ENCODE measurements at places on chromosomes 1 and 21.

DNA sequence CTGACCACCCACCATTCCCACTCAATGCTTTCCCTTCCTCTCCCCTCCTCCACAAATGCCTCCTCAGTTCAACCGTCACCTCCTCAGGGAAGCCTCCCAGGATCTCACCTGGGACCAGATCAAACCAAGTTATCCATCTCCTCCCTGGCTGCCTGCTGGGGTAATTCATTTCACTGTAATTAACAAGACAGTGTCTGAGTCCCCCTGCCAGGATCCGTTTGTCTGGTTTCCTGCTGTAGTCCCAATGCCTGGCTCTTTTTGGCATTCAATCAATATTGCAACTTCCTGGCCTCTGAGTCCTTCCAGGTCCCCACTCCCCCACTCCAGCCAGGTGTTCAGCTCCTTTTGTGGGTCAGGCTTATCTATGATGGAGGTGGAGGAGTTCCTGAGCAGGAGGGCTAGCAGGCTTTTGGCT, 687.7 kb downstream of the PTPRU start:
- DNase-seq, result no peak

GRCh38 chr21:17371450-17371849, 141.4 kb upstream of the CXADR start:
- DNase-seq, result no peak

GRCh38 chr1:90201467-90202358, 206.8 kb downstream of the ZNF326 start:
- no peak for DNase-seq

- DNase-seq, result no peak
These were observed 384.7 kb upstream of the CXADR start for GRCh38 chr21:17128132-17128531.

- DNase-seq, result no peak
These were observed 158.0 kb downstream of the CLIC6 start for GRCh38 chr21:34826836-34827235.

DNA sequence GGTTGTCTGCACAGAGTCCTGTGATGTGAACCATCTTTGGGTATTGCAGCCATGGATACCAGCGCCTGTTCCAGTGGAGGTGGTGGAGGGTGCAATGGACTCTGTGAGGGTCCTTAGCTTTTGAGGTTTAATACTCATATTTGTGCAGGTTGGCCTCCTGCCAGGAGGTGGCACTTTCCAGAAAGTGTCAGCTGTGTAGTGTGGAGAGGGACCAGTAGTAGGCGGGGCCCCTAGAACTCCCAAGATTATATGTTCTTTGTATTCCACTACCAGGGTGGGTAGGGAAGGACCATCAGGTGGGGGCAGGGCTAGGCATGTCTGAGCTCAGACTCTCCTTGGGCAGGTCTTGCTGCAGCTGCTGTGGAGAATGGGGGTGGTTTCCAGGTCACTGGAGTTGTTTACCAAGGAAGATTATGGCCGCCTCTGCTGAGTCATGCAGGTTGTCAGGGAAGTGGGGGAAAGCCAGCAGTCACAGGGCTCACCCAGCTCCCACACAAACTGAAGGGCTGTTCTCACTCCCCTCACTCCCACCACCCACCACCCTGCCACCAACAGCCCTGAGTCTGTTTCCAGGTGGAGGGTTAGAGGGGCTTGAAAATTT, 31.2 kb upstream of the ZNF678 start:
- DNase-seq, result no peak

- no peak for DNase-seq
These were observed 4.5 kb downstream of the MMEL1 start for GRCh38 chr1:2628191-2628932.

- no peak for DNase-seq
These were observed 13.5 kb downstream of the SLC2A1 start for GRCh38 chr1:42945164-42945563.

- DNase-seq, result no peak
These were observed 41.9 kb downstream of the ASTN1 start for GRCh38 chr1:177122461-177123251.

GRCh38 chr1:12475530-12475934, 142.5 kb downstream of the DHRS3 start:
- DNase-seq, result no peak

DNA sequence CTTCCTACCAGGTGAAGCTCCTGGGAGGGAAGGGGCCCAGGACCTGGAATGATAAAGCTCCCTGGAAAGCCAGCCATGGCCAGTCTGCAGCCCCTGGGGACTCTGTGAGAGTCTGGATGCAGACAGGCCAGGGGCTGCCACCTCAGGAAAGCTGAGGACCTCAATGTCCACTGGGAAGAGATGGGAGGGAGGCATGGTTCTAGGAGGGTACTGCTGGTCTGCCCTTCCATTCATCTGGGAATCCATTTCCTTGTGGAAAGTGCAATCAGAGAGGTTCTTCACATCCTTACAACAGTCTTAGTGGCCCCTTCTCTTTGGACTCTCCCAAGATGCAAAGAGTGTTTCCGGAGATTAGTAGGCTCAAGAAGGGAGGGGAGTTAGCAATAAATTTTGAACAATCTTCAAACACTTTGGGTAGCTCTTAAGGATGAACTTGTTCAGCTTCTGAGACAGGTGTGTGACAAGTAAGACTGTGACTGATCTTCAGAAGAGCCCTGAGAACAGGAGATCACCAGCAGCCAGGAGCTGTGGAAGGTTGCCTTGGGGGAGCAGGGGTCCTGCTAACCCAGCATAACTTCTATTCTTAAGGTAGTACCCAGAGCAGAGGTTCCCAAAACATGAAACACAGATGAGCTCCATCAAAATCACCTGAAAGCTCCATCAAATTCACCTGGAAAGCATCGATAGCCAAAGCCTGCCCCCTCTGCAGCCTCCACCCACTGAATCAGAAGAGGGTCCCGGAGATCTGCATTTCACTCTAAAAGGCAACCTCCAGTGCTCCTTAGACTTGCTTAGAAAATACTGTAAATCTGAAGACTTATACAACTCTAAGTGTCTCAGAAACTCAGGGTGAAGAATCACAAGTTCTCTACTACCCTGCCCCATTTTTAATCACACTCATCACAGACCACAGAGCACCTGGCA, 616 bp upstream of the LAX1 start:
- DNase-seq, result no peak

DNA sequence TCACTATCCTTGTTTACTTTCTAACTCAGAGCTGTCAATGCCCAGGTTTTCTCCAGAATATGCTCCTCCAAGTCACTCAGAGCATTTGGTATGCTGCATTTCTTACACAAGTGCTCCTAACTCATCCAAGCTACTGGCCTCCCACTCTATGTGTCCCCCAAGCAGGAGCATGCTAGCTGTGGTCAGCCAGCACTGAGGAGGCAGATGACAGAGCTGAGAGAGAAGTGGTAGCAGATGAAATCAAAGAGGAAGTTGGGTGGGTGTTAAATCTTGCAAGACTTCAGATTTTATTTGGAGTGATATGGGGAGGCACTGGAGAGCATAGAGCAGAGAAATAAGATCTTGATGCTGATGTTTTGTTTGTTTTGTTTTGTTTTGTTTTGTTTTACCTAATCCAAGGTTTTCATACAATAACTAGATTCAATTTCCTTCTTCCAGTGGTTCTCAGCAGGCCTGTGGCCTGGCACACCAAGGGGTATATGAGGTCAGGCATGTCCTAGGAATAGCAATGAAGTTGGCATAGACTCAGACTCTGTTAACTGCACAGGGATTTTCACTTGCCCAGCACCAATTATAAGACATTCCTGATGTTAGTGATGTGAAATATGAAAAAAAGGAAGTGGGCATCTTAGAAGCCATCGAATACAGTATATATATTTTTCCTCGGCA, 3.1 kb upstream of the PGBD5 start:
- DNase-seq, result no peak

DNA sequence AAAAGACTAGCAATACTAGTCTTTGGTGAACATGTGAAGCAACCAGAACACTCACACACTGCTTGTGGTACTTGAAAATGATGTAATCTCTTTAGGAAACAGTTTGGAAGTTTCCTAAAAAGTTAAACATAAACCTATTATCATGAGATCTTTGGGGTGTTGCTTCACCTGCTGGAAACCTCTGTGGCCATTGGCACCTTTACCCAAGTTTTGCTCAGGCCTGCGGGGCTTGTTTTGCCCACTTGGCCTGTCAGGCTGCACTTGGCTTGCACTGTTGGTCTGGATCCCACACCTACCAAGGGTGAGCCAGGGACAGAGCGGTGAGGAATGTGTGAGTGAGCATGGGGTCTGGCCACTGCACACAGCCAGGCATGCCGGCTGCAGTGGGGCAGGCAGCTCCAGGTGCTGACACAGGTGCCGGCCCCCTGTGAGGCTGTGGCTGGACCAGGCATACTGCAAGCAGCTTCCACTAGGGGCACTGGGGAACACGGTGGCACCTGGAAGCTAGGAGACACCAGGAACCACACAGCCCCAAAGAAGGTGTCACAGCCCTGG, 14.4 kb upstream of the FNBP1L start:
- DNase-seq, result no peak

- DNase-seq, result no peak
These were observed 19.1 kb downstream of the PROX1 start for GRCh38 chr1:214006845-214007244.

DNA sequence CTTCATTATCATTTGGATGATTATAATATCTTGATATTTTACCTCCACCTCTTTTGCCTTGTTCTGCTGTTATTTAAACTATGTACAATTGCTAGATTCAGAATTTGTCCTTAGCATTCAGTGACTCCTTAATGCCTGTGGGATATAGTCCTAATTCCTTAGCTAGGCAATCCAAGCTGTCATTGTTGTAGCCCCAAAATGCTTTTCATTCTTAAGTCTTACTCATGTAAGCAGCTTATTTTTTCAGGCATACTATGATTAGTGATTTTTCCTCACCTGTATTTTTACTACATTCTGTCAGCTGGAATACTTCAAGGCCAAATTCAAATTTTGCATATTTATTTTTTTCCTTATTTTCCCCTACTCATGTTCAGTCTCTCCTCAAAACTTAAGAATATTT, 13.4 kb downstream of the PKN2 start:
- DNase-seq, result no peak

GRCh38 chr1:242586360-242586680, 61.8 kb upstream of the PLD5 start:
- DNase-seq, result no peak

DNA sequence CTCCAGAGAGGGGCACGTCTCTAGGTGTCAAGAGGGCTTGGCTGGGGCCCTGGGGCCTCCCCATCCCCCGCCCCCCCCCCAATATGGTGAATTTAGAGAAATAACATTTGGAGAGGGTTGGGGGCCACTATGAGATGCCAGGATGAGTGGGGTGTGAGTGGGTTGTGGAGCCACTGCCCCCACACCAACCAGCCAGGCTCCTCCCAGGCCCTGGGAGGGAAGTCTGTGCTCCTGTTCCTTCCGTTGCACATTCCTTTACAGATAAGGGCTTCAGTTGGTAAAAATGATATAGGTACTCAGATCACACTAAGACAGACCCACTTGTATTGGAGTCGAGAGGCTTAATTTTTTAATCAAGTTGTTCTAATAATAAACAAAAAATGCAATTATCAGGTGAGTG, 585 bp upstream of the PLEKHA6 start:
- DNase-seq, result no peak

- DNase-seq, result no peak
These were observed 66.6 kb upstream of the HAO2 start for GRCh38 chr1:119302011-119302410.

GRCh38 chr1:180000575-180000974, 46.0 kb downstream of the CEP350 start:
- no peak for DNase-seq

GRCh38 chr1:230231774-230232145, 164.7 kb downstream of the GALNT2 start:
- no peak for DNase-seq

DNA sequence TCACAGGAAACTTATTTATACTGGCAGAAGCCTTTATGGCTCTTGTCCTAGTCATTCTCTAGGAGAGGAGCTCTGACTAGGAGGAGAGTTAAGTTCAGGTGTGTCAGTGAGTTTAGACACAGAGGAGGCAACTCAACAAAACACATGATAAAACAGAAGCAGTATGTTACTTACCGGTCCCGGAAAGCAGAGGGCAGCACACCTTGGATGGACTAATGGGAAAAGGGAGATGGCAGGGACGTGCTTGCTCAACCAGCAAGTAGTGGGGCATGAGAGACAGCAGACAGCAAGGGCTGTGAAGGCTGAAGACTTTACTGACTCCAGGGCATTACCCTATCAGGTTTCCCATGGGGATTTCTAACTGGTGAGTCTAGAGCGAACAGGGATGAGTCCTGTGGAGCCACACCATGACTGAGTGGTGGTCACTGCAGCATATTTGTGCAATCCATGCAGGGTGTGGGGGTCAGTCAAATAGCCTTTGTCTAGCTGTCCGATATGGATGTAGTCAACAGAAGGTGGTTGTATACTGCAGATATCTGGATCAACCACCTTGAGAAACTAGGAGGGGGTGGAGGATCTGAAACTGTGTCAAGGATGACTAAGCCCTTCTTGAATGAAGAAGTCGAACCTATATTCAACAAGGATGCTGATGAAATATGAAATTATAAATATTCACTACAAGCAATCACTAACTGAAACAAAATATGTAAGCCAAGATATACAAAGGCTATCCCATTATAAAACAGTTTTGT, 596.3 kb upstream of the CHRM3 start:
- no peak for DNase-seq

GRCh38 chr21:42991992-42992740, 17.8 kb downstream of the PKNOX1 start:
- DNase-seq, result no peak

All from hippocampal formation (tissue), 2 donors.